ENCODE measurements at places on chromosomes 5 and 9.

DNA sequence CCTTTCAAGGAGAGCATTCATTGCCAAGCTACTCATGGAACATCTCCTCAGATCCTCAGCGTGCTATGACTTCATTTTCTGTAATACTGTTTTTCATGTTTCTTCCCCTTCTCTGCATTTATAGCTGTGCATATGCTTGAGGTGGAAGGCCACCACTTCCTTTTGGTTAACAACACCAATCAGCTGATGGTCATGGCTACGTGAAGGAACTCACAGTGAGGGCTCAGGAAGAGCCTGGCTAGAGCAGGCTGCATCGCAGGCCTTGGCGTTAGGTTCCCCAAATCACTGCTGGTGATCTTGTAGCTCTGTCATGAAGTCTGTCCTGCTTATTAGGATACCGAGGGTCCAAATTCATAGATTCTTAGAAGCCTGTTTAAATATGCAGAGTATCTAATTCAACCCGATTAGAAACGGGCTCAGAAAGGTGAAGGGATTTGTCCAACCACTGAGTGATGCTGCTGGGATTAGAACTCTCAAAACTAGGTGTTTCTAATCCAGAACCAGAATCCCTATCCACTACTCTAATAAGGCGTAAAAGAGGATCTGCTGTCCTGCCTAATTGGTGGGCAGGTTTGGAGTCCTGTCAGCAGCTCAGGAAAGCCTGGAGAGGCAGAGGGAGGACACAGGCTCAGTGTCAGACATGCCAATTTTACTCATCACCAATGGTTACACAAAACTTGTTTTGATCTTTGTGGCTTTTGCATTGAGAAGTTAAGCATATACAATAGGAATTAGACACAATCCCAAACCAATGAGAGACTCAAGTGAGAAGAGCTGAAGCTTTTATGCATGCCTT is 7.5 kb downstream of the SYK start:
- DNase-seq, result no peak

DNA sequence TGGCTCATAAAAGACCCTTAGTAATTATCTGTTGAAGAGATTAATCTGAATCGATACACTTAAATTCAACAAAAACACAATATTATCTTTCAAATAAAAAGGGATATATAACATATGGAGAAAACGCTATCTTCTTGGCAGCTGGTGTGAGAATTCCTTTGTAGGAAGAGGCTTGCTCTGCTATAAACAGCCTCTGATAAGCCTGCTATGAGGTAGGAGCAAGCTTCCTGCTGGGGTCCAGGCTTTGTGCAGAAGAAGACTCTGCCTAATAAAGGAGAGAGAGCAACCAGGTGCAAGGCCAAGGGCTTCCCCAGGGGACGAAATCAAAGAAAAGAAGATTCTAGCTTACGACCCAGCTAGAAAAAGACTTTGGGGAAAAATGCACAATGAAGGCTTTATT is 43.3 kb upstream of the SSBP2 start:
- no peak for DNase-seq

DNA sequence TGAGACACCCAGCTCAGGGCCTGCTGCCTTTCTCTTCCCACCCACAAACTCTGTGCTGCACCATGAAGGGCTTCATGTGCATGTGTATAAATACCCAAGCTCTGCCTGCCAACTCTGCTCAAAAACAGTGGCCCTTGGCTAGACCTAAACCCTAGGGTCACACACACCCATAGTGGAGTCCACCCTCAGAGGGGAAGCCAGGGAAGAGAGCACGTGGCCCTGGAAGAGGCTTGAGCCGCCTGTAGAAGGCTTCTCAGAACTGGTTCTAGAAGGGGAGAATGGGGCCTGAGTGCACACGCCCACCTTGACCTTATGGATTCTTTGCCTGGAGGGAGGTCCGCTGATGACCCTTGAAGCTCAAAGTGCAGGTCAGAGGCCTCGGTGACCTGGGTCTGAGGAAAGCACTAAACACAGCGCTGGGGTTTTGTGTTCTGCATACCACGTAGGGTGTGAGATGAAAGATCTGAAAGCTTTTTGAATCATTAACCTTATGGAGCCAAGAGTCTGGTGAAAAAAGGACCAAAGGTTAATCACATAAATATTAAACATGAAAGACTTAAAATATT is 60.6 kb downstream of the CYFIP2 start:
- DNase-seq, result no peak

DNA sequence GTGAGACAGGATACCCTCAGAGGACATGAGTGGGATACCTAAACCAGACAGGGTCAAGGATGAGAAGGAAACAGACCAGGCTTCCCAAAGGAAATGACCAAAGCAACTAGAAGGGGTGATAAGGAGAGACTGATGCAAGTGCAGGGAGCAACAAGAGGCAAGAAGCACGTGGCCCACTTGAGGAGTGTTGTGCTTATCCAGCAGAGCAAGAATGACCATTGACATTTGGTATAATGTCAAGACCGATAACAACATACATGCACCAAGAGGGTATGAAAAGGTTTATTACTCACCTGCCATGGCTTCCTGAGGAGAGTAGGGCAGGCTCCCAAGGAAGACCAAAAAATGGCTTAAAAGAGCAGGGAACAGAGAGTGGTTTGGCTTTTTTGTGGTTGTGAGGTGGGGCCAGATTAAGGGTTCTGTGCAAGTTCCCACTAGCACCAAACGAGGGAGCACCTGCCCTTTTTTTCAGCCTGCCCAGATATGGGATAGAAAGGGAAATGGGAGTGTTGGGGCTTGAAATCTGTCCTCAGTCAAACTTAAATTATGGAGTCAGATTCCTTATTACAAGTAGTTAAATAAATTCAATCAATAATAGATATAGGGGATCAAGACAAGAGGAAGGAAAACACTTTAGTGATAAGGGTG is 513.6 kb downstream of the RASEF start:
- DNase-seq, result no peak

DNA sequence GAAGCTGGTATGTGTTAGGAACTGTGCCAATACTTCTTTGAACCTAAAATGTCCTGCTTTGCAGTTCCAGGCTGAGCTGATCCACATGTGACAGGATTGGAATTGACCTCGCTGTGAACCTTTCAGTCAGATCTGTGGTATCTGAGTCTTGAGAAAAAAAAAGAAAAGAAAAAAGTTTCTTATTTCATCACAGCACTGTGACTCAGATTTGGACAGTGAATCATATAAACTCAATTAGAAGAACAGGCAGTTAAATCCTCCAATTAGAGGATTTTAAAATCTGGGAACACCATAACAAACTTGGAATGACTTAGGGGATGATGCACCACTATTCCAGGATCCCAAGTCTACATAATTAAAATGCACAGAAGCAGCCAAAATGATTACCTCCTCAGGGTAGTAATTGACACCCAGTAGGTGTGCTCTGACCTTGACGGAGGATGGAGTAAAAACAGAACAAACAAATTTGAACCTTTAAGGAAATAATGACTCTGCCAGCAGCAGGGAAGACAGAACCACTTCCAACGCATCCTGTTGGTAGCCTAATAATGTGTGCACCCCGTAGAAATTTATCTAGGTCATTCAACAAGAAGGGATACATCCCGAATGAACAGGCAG is 57.8 kb upstream of the RAI14 start:
- no peak for DNase-seq

GRCh38 chr5:128083811-128084227 is 253 bp downstream of the SLC12A2 start:
- DNase-seq, result no peak

GRCh38 chr5:15383469-15383868 is 116.5 kb upstream of the FBXL7 start:
- DNase-seq, result no peak

DNA sequence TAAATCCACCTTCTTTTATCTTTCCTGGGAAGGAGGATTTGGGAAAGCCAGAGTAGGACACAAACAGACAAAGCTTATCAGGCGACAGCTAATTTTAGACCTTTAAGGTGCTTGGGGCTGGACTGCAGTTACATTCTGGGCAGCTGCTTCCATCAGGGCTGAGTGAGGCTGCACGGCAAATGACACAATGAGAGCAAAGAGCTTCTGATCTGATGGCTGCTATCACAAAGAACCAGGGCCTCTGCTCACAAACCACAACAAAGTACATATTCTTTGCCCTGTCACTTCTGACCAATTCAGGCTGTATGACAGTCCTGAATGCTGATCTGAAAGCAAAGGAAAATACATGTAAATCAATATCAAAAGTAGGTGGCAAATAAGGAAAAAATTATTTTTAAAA is 93.1 kb downstream of the MRPS27 start:
- DNase-seq, result no peak

DNA sequence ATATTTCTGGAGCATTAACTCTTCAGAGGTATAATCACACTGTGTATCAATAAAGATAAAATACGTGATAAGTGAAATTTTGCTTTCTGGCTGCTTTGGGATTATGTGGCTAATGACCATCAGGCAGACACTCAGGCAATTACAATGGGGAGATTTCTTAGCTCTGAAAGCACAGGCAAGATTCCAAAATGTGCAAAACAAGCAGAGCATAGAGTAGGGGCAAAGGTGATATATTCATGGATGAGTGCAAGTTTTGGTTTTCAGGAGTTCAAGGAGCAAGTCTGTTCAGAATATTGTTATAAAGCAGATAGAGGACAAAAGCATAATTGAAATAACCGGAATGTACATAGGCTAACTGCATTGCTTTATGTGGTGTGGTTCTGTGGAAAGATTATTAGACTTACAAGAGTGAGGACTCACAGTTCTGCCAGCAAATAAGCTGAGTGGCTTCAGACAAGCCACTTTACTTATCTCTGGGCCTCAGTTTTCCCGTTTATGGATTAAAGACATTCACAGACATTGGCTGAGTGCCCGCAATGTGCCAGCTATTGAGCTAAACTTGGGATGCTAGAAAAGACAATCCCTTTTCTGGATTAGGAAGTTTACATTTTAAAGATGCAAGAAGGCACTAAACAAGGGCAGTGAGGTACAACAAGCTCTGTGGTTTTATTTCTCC is 945.6 kb upstream of the ARRDC3 start:
- no peak for DNase-seq

- no peak for DNase-seq
Measured at GRCh38 chr5:41883243-41883642, 13.0 kb upstream of the OXCT1 start.

GRCh38 chr5:116359592-116359991 is 215.0 kb downstream of the SEMA6A start:
- no peak for DNase-seq

DNA sequence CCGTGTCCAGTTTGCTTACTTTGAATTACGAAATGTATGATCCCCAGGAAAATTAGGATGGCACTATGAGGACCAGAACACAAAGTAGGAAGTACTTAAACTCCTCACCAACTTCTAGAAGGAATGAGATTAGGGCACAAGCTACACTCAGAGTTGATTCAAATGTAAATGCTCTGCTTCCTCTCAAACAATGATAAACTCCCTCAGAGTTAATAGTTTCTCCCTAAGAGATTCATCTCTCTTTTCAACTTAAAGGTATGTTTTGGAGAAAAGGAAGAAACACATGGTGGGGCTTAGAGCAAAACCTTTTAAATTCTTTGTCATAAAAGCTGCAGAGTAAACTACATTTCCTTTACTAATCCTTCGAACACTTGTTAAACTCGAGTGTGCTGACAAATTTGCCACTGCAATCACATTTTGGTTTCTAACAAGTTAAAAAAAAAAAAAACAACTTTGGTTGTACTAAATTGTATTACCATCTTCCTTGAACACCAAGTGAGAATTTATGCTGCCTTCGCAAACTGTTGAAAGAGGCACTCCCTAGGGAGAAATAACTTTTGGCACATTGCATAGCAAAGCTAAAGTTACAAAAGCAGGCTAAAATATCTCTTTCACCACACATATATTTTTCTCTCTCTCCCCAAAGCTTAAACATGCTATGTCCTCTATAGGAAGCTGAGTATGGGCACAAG is 66.6 kb downstream of the DENND1A start:
- DNase-seq, result no peak

DNA sequence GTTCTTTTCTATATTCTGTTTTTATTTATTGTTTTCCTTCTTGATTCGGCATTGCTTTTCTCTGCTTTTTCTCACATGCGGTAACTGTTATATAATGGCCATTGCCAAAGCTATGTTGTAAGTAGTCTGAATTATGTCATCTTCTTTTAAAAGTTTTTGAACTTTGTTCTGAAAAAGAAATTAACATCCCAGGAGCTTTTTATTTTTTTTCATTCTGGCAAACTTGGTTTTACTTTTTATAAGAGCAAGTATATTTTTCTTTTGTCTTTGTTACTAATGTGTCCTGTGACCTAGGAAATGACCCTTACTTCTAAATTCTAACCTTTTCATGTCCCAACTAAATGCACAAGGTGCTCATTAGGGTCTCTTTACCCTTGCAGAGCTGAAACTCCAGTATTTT is 26.7 kb upstream of the IZUMO3 start:
- DNase-seq, result no peak

DNA sequence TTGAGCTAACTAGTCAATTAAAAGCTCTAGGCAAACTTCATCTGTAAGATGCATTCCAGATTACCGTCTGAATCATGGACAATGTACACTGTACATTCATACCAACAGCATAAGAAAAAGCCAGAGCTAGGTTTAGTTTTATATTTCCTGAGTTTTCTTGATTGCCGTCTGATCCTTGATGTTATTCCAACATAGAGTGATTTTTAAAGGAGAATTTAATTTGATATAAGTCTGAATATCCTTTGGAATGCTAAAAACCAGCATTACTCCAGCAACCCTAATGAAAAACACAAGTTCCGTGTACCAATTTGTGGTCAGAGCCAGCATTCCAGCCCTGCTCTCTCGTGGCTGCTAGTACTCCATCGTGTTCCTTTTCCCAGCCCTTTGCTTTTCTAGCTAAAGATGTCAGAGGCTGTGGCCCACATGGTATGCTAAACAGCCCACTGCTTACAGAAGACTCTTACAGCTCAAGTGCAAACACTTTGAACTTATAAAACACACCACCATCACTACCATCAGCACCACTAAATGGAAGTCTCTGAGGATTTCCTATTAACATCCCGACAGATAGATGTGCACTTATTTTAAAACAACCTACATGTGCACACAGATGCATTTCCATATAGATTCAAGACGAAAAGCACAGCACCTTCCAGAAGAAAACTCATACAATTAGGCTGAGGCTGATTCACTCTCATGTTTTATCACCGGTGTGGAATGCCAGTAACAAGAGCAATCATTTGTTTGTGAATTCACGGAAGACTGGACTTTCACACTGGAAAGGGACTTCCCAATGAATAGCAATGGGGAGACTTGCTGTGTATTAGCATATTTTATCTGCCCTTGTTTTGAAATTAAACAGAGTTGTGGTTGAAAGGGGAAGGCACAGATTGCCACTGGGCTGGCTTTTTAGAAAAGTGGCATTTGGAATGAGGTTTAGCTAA is 246.9 kb upstream of the GAS1 start:
- DNase-seq, result no peak

- no peak for DNase-seq
Measured at GRCh38 chr5:113181409-113181808, 204.8 kb downstream of the DCP2 start.

GRCh38 chr5:612498-613424 is 621 bp downstream of the CEP72 start:
- no peak for DNase-seq

Data from T-helper 22 cell (primary cell).